ENCODE measurements at places on chromosomes 4 and X. TPM values are rescaled to one million over a fixed set of nuclear protein-coding genes. Genes with fewer than 3 reads are reported as not detected.

The PPEF1 gene
- total RNA-seq: not detected

GRCh38 chrX:106972896-106973295 lies 27.1 kb downstream of the MORC4 start:
- DNase-seq: no peak

The TMEM47 gene
- not detected for total RNA-seq

- DNase-seq: no peak
Observed at GRCh38 chr4:182538031-182538430, 294.8 kb downstream of the TENM3 start.

DNA sequence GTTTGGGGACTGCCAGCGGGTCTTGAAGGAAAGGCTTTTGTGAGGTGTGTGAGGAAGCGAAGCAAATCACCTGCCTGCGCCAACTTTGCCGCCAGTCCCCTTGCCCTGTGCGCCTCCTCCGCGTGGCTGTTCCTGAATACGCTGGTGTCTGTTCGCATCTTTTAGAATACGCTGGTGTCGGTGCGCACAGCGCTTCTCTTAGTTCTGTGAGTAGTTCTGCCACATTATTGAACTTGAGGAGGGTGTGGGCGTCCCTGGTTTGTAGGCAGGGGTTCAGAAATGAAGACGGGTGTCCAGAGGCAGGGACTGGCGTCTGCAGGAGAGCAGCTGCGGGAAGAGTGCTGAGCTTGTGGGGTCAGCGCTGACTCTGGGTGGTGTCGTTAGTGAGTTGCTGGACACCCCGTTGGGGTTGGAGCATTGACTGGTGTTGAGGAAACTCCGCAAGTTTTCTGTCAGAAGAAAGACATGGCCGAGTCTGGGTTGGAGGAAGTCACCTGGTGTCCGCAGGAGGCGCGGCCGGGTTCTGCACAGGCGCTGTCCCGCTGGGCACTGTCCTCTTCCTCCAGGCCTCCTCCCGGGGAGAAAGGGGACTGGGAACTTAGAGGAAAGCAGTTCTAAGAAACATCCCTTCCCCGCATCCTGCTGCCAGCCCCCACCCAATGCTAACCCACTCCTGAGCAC lies 930 bp downstream of the ZNF718 start:
- DNase-seq: peak; percentile 52

DNA sequence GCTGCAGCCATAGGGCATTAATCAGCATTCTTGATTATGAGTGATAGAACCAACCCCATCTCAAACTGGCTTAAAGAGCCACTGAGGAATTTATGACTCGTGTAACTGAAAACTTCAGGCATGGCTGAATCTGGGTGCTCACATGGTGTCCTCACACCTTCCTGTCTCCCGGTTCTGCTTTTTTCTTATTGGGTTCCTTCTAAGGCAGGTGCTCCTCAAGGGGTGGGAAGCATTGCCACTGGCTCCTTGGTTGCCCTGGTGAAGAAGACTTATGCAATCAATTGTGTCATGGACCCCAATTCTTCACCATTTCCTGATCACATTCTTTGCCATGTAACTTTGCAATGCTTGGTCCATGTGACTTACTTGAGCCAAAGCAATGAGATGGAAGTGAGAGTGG lies 4.3 kb upstream of the ZCCHC4 start:
- no peak for DNase-seq

DNA sequence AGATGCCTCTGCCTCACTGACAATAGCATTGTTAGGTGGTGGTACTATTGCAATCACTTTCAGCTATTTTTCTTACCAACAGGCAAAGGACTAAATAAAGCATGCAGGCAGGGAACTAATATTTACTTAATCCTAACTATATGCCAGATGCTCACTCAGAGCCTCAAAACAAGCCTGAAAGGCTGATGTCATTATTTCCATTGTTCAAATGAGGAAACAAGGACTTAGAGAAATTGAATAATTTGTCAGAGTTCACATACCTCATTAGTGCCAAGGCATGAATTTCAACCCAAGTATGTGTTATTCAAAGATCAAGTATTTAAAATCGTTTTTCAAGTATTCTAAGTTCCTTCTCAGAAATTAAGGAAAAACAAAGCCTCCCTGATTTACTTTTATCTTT lies 374.9 kb upstream of the TECRL start:
- DNase-seq: no peak

- DNase-seq: no peak
Observed at GRCh38 chr4:182846036-182846435, 71.2 kb downstream of the DCTD start.

GRCh38 chr4:27117453-27117852 lies 256.8 kb downstream of the STIM2 start:
- no peak for DNase-seq

DNA sequence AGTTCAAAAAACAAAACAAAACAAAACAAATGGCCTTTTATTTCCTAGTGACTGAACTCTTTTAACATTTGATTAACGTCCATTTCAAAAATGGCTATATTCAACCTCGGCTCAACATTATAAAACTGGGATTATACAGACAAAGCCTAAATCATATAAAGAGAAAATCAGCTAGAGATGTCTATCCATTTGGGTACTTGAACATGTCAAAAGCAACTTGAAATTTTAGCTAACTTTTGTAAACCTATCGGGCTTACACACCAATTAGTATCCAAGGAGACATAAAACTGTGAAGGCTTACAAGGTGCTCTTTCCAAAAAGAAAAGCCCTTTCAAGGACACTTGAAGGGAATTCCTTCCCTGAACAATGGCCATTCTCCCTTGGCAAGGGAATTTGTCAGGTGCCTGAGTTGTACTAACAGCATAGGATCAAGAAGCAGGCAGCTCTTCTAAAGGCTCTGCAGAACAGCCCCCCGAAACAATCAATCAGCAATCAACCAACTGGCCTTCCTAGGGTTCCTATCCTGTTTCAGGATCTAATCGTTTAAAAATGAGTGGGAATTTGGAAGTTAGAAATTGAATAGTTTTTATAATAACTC lies 633.7 kb upstream of the HTR2C start:
- DNase-seq: no peak

The USP17L5 gene
- total RNA-seq: not detected

The C1GALT1C1 gene
- 16.6 TPM for total RNA-seq

The TMEM184C gene
- 35.9 TPM for total RNA-seq

DNA sequence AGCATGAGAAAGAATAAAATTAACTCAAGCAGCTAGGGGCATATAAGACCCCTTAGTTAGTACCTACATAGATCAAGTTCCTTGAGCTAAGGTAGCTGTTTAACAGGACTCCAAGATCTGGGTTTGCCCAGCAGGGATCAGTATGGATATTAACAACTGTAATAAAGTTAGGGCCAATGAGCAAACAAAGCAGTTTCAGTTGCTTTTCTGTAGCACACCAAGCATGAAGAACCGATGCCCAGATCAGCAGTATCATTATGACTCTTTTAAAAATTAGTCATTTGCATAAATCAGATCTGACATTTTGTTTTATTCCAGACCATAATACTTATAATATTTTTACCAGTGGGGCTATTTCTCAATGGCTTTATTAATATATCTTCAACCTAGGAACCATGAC lies 80.9 kb downstream of the C4orf33 start:
- DNase-seq: no peak

The MAGEA4 gene
- total RNA-seq: not detected

The DCAF8L2 gene
- not detected for total RNA-seq

DNA sequence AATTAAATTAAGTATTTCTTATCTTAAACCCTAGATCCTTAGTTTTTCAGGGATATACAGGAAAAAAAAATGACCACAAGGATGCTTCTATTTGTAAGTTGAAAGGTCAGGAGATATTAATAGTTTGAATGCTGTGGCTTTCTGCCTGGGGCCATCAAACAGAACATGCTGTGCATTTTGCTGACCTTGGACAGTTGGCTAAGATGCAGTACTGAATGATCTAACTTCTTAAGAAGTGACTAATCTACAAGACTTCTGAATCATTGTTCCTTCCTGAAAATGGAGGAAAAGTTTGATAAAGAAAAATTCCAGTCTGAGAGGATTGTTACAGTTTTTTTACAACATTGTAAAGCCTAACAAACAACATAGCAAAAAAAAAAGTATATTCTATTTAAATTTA lies 237.8 kb upstream of the JADE1 start:
- no peak for DNase-seq

The PCDH10 gene
- total RNA-seq: not detected

The MUC7 gene
- not detected for total RNA-seq

GRCh38 chr4:40916880-40917279 lies 167.1 kb downstream of the NSUN7 start:
- no peak for DNase-seq

- DNase-seq: no peak
Observed at GRCh38 chr4:88793475-88793874, 95.8 kb upstream of the NAP1L5 start.

DNA sequence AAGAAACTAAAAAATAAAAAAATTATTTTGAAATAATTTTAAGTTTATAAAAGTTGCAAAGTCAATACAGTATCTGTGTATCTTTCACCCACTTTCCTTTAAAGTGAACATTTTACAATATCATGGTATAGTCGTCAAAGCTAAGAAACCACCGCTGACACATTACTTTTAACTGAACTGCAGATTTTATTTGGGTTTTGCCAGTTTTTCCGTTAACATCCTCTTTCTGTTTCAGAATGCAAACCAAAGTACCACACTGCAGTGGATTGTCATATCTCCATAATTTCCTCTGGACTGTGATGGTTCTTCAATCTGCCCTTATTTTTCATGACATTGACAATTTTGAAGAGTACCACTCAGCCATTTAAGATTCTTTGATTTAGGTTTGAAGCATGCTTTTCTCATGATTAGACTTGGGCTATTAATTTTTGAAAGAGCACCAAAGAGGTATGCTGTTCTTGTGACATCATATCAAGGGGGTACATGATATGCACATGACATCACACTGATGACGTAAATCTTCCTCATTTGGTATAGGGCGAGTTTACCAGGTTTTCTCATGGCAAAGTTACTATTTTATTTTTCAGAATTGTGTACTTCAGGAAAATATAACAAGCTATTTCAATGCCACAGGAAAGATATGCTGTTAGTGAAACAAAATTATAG lies 3.6 kb upstream of the CXCL1 start:
- no peak for DNase-seq

The GEMIN8 gene
- 13.3 TPM for total RNA-seq

GRCh38 chr4:99790796-99791617 lies 25.6 kb upstream of the DAPP1 start:
- no peak for DNase-seq

DNA sequence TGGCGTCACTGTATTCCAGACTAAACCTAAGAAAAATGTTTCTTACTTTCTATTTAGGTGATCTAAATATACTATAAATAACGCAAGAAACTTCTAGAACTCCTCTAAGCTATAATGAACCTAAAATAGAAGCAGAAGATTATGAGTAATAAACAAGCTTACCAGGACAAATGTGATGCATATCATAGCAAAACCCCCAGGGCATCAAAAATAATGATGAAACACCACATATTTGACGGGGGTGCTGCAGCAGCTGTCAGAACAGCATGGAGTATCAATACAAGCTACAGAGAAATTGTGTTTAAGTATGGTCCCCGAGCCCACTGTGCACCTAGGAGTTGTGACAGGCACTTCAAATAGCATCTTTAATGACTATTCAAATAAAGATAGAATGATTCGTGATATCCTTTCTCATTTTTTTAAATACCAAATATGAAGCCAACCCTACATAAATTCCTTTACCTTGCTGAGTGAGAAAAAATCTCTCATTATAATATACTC lies 337.3 kb downstream of the CENPC start:
- no peak for DNase-seq

The CD40LG gene
- total RNA-seq: 10.1 TPM

- no peak for DNase-seq
Observed at GRCh38 chrX:9235722-9236121, 201.8 kb upstream of the FAM9B start.

GRCh38 chrX:57211906-57212305 lies 74.6 kb upstream of the FAAH2 start:
- DNase-seq: no peak

GRCh38 chrX:119190831-119191230 lies 45.3 kb upstream of the PGRMC1 start:
- DNase-seq: no peak

GRCh38 chr4:181688432-181688831 lies 554.8 kb upstream of the TENM3 start:
- DNase-seq: no peak

The NRK gene
- total RNA-seq: not detected

The MTHFD2L gene
- total RNA-seq: 7.5 TPM

DNA sequence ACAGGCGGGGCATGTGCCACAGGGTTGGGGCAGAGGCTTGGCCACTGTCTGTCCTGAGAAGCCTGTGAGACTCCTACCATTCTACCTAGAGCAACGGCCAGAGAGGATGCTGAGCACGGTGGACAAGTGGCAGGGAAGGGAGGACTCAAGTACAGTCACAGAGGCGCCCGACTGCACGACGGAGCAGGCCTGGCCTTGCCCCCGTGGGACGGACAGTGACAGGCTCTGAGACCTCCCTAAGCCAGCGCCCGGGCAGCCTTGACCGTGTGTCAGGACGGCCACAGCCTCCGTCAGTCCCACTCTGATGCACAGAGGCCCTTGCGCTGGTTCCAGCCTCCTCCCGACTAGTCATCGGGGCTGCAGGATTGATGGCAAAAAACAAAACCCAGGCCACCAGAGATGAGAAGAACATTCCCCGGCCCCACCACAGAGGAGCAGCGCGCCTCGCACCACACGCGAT lies 36.7 kb upstream of the MXD4 start:
- DNase-seq: no peak

- no peak for DNase-seq
Observed at GRCh38 chrX:38052096-38052495, 45.7 kb downstream of the SYTL5 start.

The PLP1 gene
- total RNA-seq: not detected
